ENCODE measurements at places on chromosomes 1 and 21.

DNA sequence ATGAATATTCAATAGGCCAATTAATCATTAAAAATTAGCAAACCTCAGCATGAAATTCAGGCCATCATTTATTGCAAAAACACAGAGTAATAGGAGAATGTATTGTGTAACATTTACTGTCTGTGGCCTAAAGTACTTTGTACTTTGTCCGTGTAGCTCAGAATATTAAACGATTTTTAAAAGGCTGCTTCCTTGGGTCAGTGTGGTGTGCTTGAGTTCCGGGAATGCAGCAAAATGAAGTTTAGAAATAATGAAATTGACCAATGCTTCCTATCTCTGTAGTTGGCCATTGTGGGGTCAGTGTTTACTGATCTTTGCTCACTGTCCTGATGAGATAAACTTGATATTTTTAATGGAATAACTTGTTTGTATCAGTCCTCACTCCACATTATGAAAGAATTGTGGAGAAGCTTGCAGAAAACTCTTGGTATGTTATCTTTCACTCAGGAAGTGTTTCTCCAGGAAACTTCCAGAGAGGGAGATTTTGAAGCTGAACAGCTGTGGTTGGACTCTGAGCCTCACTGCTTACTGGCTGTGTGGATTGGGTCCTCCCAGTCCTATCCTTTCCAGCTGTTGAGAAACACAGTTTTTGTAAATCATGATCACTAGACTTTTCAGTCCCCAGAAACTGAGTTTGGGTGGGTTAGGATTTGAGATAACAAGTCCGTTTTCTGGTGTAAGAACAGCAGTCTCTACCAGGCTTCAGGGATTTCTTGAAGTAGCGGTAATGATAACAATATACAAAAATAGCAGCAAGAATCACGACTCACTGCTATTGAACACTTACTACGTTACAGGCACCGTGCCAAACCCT lies 19.2 kb upstream of the MTARC1 start:
- DNase-seq, result peak; percentile 26

DNA sequence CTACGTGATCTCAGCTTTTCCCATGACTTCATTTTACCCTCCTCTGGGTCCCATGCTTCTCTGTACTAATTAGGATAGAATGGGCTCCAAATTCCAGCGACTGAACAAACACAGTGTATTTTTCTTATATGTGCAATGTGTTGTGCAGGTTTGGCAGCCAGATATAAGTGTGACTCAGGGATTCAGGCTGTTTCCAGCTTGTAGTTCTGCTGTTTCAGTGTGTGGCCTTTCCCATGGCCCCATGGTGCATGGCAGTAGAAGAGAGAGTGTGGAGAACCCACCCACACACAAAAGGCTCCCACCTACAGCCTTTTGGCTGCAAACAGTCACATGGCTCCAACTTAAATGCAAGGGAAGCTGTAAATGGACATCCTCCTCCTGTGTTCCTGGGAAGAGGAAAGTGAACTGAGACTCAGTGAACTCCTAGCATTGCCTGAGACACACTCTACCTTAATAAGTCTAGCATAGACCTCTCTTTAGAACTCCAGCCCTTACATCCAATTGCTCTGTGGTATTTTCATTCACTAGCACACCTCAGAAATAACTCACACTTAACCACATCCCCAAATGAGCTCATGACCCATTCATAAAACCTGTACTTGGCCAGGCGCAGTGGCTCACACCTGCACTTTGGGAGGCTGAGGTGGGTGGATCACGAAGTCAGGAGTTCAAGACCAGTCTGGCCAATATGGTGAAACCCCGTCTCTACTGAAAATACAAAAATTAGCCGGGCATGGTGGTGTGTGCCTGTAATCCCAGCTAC lies 58.7 kb downstream of the KIAA0040 start:
- DNase-seq, result no peak

DNA sequence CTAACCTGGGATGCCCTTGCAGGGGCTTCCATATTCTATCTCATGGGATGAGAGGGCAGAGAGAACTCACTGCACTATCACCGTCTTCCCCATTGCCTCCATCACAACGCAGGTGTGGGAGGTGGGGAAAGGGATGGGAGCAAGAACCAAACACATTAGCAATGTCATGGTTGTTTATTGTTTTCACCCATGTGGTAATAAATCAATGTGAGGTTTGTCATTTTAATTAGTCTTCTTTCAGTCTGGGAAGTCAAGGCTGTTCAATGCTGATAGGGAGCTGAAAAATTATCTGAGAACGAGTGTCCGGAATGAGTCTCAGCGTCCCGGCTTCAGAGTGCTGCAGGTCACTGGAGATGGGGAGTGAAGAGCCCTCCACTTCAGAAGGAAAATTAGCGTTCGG lies 268.5 kb downstream of the DUSP10 start:
- DNase-seq, result no peak

GRCh38 chr1:21200767-21201166 lies 24.1 kb upstream of the EIF4G3 start:
- DNase-seq, result peak; percentile 63

- no peak for DNase-seq
Observed at GRCh38 chr1:25893116-25893515, 13.1 kb downstream of the STMN1 start.

DNA sequence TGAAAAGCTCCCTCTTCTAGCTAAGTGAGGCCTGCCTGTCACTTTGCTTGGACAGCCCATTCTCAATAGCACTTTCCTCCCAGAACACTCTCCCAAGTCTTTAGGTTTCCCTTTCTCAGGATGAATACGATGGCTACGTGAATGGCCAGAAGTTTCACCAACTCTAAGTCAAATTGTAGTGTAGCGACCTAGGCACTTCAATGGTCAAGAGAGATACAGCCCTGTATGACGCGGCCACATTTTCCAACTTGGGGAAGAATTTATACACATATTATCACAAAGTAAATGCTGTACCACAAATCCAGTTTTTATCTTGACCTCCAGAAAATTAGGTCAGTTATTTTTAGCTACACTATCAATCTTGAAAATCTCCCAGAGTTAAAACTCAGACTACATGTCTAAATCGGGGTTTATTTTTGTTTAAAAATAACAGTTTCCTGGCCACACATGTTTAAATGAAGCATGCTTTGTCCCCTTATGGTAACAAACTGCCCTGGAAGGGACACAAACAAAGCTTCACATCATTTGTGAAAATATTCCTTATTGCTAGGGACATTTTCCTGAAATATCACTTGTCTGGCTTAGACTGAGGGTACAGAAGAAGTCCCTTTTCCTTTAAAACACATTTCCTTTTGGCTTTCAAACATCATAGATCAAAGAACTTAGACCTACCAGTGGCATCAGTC lies 192.6 kb downstream of the GABPA start:
- DNase-seq, result no peak

DNA sequence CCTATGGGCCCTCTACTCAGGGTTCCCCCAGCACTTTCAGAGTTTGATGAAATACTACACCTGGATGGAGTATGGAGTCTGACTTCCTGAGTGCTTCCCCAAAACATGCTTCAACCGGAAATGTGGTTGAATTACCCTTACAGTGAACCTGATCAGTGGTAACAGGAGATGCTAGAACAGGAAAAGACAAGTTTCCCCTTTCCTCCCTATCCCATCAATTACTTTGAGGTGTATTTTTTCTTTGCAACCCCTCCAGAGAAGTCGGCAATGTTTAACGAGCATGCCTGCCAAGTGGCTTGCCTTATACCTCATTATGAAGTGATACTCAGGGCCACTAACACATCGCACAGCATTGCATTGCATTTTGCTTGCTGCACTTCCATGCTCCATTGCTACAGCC lies 7.0 kb downstream of the KRTAP15-1 start:
- DNase-seq, result no peak

DNA sequence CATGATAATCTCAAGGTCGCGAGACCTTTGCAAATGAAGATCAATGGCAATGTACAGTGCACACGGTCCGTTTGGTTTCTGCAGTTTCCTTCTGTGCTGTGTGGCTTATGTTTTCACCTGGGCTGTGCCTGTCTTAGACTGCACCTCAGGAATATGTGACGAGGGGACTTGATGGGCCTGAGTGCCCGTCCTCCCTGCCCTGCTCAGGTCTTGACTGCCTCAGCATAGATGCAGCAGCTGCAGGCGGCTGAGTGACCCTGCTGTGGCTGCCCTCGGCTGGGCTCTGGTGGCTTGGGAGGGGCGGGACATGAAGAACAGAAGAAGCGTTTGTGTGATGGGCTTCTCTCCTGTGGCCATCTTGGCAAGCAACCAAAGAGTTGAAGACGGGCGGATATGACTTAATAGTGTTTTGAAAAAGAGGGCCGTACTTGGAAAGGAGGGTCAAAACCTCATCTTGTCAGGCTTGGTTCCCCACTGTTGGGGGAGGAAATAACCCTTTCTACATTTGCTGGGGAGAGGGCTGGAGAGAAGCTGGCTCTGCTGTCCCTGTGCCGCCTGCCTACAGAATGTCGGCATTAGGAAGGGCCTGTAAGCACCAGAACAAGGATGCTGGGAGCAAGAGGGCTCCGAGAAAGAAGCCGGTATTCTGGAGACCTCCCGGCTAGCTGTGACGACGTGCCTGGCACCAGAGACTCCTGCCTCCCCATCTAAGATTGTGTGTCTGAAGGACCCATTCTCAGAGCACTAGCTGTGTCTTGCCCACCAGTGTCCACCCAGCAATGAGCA lies 7.1 kb downstream of the MYBPHL start:
- DNase-seq, result peak; percentile 82

DNA sequence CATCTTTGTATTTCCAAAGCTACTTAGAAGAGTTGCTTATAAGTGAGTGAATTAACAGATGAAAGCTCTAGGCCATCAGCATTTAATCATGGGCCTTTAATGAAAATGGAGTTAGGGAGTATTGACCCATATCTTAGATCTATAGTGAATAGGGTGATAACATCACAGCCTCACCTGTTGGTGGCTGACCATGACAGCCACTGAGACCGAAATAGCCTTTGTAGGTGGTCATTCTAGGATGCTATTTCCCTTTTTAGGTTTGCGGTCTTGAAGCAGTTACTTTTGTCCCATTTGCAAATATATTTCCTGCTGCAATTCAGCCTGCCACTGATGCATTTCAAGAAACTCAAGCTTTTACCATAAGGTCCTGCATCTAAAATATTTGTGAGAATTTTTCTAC lies 410.1 kb upstream of the LYPLAL1 start:
- no peak for DNase-seq

DNA sequence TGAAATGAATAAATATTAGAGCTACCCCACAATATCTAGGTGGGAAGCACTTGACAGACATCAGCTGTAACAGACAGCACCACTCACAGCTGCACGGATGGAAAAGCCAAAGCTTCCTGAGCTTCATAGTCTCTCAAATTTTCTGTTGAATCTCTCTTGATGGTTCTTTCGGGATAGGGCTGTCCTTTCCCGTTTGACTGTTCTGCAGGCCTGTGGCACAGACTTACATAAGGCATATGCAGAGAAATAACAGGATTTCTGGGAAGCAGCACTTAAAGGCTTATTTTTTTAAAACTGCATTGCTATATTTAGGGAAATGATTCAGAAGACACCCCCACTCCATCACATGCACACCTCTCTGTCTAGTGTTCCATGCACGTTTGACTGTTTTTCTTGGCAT lies 77.5 kb downstream of the ZNF648 start:
- DNase-seq, result no peak

- DNase-seq, result no peak
Observed at GRCh38 chr1:177119311-177119710, 45.2 kb downstream of the ASTN1 start.

DNA sequence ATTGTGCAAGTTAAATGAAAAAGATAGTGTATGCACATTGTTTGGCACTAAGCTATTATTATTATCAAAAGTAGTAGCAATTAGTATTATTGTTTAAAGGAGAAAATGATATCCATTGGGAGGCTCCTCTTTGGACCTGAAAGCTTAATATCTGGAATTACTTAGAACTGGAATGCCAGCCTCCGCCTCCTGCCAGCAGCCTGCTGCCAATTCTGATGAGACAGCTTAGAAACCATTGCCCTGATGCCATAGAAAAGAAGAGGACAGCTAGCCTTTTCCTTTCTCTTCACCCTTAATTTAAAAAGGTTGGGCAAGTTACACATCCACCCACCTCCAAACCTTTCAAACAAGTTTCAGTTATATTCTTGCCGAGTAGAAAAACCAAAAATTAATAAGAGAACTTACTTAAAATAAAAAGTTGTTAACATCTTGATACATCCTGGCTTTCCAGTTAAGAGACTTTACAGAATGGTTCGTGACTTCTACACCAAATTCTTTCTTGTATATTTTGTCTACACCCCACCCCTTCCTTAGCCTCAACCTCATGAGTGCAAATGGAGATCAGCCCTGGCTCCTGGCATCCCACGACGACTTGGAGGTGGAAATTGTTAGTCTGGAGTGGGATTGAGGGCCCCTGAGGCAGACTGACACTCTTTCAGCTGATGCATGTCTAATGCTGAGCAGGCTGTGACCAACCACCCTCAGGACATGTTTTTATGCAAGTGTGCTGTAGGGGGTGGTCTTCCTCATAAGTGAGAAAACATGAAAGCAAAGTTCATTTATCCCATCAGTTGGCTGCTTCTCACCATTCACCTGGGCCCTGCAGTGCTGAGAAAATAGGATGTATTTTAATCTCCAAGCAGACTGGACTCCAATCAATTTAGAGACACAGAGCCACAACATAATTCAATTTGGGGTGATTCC lies 120.6 kb downstream of the KCNJ15 start:
- DNase-seq, result no peak

GRCh38 chr1:162732566-162733335 lies 57.8 kb upstream of the HSD17B7 start:
- no peak for DNase-seq

GRCh38 chr1:200245473-200245872 lies 164.4 kb downstream of the ZNF281 start:
- peak; percentile 54 for DNase-seq

- DNase-seq, result peak; percentile 17
Observed at GRCh38 chr1:91440847-91441246, 36.2 kb upstream of the HFM1 start.

- peak; percentile 92 for DNase-seq
Observed at GRCh38 chr1:178726087-178726517, 1.1 kb downstream of the RALGPS2 start.

- DNase-seq, result no peak
Observed at GRCh38 chr1:76481672-76482071, 385.6 kb upstream of the ST6GALNAC5 start.

DNA sequence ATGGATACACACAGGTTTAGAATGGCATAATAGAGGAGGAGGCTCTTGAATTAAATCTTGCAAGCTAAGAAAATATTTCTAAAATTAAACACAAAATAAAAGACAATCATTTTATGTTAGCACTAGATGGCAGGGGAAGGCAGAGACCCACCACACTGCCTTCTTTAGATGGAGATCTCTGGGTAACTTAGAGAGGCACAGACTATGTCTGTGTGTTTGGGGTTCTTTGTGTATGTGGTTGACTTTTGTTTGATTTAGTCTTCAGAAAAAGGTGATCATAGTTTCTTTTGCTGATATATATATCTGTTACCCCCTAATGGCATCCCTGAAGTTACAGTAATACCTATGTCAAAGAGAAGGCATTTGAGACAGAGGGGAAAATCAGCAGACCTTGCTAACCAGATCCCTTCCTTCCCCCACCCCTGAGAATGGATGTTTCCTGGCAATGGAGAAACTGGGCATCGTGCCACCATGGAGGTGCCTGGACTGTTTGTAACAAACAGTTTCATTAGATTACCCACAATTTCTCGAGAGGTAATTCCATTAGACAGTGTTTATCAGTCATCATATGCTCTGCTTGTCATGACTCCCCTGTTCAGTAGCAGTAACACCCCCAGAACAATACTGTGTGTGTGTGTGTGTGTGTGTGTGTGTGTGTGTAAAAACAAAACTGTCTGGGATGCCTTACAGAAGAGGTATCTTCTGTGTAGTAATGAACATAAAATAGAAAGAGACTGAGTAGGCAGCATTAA lies 228.3 kb upstream of the DEPDC1 start:
- peak; percentile 1 for DNase-seq
